Muscle of leg (tissue), 16 donors: ENCODE measurements at places on chromosomes 12 and 14. TPM values are rescaled to one million over a fixed set of nuclear protein-coding genes. Genes with fewer than 3 reads are reported as not detected.
A peak's percentile ranks its signal among the peaks of the same experiment; 100 is the strongest.

HCFC2 gene
- total RNA-seq, result 35.8 TPM

RPL10L gene
- not detected for total RNA-seq

TBC1D30 gene
- total RNA-seq, result 0.98 TPM

KCNA5 gene
- 2.9 TPM for total RNA-seq

GPRC5D gene
- total RNA-seq, result not detected

RFX4 gene
- 0.09 TPM for total RNA-seq

DNA sequence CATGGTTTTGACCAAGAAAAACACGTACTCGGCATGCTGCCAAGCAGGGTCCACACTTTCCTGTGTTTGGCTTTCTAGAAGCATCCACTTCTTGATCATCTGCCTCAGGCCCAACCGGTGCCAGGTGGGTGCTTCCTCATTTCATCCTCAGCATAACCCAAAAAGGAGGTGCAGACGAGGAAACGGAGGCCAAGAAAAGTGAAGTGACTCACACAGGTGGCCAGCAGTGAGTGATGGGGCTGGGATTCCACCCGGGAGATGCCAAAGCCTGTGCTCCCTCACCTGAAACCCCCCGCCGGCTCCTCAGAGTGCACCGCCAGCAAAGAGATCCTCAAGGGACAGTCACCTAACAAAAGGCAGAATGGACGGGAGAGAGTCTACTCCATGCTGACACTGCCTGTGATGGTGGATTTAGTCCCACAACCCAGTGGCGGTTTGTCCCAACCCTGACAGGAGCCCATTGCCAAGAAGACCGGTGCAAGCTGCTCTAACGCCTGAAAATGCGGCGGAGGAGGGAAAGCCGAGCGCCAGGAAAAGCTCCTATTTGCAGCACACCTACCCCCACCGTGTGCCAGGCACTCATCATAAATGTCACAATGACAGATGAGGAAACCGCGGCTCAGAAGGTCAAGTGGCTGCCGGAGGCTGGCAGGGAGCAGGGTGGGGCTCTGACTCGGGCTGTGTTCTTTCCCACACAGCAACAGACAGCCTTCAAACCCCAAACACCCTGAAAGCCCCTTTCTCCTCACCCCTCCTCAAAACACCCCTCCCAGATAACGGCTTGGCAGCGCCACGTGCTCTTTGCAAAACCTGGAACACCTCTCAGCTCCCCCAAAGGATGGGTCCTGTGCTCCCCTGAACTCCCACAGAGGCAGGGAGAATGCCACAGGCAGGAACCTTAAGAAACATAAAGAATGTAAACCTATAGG lies 18.8 kb downstream of the BCL11B start:
- DNase-seq, result no peak

- DNase-seq, result no peak
These were observed 1322.1 kb downstream of the TMEM121 start for GRCh38 chr14:106848330-106849121.

DNA sequence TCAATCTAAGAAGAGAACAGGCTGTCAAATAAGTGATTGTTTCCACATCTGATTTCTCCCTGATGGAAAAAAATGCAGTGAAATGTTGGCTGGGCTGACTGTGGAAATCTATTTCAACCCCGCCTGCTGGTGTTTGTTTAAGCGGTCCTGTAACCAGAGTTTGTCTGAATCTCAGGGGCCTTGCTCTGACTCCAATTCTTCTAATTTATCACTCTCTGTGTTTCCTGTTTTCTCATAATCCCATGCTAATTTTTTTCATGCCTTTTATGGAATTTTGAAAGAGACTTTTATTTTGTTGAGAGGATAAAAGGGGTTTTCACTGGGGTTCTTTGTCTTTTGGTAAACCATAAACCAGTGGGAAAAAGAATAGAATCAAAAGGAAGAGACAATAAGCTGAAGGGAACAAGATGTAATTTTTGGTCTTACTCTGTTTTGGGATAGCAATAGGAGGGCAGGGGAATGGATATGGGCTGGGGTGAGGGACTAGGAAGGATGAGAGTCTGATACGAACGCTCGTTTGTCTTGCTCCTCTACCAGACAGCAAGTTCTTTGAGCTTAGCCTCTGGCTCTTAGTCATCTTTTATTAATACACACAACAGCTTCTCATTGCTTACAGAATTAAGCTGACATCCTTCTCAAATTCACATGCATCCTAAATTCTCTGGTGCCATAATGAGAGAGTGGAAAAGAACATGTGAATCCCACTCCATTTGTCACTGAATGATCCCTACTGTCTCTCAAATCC lies 8.0 kb upstream of the MGP start:
- peak; percentile 94 for DNase-seq

DNA sequence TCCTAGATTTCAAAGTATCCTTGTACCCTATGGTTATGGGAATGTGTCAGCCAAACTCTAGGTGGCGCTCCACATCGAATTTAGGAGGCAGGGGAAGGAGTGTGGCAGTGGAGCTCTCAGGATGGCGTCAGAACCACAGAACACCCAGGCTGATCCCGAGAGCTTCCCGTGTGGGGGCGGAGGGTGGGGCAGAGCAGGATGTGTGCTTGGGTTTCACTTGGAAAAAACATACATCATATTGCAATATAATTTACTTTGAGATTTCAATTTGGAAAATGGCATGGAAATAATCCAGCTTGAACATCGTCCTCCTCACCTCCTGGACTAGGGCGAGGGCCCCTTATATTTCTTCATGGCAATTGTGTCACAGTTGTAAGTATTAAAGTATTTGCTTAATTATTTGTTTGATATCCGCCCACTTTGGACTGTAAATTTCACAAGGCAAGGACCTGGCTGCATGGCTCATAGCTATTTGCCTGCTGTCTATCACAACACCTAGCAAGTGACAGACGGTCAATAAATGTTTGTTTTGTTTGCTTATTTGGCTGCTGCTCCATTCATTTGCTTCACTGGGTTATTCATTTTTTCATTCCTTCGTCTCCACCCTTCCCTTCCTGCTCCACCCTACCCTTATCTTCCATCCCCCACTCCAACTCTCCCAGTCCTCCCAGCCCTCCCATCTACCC lies 221.5 kb upstream of the HMGA2 start:
- peak; percentile 94 for DNase-seq

DNA sequence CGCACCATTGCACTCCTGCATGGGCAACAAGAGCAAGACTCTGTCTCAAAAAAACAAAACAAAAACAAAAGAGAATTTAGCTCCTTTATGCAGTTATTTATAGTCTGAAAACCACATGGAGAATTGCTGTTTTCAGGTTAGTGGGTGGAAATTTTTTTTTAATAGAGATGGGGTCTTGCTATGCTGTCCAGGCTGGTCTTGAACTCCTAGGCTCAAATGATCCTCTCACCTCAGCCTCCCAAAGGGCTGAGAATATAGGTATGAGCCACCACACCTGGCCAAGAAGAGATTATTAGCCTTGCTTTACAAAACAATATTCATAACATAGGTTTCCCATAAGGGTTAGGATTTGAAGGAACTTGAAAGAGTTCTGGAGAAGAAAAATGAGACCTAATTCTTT lies 12.1 kb upstream of the SRP54 start:
- DNase-seq, result no peak

- DNase-seq, result peak; percentile 95
These were observed 2.6 kb downstream of the IFFO1 start for GRCh38 chr12:6553051-6553868.

DNA sequence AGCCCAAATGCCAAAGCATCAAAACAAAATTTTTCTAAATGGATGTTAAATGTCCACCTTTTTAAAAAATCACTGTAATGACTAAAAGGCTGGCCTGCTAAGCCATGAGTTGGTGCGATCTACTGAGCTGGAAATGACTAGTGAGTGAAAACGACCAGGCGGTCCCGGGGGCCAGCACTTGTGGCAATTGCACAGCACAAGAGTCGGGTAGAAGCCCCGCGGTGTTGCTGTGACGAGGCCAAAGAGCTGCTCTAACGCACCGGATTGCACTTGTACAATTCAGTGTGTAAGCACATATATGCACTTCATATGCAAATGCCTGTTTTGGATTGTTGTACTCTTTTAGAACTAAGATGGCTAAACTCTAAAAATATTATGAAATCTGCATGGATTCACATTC lies 64.1 kb upstream of the DYNC1H1 start:
- no peak for DNase-seq

DNA sequence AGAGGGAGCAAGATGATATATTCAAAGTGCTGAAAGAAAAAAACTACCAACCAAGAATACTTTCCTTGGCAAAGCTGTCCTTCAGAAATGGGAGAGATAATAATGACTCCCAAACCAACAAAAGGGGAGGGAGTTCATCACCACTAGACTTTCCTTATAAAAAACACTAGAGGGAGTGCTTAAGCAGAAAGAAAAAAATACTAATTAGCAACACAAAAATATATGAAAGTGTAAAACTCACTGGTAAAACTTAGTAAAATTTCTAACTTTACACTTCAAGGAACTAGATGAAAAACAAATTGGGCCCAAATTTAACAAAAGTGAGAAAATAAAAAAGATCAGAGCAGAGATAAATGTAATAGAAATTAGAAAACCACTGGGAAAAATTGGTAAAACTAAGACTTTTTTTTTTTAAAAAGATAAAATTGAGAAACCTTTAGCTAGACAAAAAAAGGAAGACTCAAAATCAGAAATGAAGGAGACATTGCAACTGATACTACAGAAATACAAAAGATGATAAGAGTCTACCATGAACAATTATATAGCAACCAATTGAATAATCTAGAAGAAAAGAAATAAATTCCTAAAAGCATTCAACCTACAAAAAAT lies 60.4 kb upstream of the FAR2 start:
- no peak for DNase-seq

- DNase-seq, result no peak
These were observed 152.6 kb downstream of the DERA start for GRCh38 chr12:16063726-16064125.

DNA sequence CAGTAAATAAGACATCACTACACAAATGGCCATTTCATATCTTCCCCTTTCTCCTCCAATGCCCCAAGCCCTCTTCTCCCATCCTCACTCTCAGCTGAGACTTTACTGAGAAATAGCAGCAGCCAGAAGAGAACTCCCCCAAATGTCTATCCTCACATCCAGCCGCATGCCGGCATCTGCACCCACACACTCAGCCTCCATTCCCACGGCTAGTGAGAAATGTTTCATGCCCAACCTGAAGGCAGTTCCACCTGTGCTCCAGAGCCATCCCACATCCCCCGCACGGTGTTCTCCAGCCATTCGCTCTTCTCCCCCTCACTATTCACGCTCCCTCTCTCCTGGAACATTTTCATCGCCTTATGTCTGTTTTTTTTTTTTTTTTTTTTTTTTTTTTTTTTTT lies 208.7 kb upstream of the DIO3 start:
- DNase-seq, result no peak

DNA sequence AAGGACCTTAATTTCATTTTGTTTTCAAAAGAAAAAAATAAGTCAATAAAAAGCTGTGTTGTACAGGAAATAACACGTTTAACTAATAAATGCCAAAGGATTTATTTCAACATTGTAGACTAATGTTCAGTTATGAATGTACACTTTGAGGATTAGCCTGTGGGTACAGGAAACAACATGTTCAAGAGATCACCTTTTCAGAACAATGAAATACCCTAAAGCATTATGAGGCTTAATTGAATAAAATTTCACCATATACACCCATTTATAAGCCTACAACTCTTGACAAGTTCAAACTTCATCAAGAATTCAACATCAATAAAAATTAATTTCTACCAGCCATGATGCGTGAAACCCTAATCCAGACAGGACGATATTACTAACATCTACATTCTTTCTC lies 56.6 kb upstream of the SLC6A15 start:
- DNase-seq, result no peak

- no peak for DNase-seq
These were observed 1.0 kb downstream of the ORMDL2 start for GRCh38 chr12:55818886-55819285.

GRCh38 chr14:85273099-85273677 lies 256.8 kb upstream of the FLRT2 start:
- peak; percentile 67 for DNase-seq

DNA sequence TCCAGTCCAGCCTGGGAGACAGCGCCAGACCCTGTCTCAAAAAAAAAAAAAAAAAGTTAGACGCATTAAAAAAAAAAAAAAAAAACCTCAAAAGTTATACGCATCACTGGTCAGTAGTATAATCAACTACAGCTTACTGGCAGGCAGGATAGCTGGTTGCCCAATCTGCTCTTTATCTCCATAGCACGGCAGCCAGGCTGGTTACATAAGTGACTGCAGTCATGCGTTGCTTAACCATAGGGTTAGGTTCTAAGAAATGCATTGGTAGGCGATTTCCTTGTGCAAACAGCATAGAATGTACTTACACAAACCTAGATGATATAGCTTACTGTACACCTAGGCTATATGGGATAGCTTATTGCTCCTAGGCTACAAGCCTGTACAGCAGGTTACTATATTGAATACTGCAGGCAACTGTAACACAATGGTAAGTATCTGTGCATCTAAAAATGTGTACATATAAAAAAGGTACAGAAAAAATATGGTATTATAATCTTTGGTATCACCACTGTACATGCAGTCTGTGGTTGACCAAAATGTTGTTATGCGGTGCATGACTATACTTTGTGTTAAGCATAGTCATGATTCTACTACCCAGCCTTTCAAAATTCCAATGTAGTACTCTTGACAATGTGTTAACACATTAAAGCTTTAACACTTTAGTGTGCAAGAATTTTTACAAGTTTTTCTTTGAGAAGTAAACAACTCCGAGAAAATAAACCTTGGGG lies 8.1 kb downstream of the L2HGDH start:
- no peak for DNase-seq

DNA sequence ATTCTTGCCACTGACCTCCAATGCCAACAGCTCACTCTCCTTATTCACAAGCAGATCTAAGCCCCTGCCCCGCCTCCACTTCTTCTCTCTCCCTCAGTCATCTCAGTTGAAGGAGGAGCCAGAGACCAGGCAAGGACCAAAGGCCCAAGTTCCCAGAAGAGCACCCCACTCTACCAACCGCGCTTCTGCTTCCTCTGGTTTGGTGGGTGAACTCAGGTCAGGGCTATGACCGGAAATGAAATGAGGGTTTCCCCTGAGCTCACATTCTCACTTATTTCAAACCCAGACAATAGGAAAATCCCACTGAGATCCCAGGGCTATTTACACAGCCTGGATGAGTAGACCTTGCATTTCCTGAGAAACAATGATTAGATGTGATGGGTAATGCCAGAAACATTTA lies 9.9 kb downstream of the DPF3 start:
- no peak for DNase-seq

DNA sequence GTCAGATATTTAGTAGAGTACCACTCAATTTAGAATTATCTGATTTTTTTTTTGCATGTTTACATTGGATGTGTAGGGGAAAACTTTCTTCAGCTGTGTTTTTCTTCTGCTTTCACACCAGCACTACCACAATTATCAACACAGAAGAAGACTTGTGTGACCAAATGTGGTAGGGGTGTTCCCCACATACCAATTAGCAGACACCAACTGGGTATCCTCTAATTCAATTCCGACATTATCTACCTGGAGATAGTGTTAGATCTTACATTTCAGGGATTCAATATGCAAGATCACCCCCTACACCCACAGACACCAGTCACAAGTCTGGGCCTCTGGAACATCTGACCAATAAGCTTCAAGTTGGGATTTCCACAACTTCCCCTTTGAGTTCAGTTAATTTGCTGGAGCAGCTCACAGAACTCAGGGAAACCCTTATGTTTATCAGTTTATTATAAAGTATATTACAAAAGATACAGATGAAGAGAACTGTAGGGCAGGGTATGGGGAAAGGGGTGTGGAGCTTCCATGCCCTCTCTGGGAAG lies 4.1 kb upstream of the KLRG1 start:
- DNase-seq, result peak; percentile 2

- no peak for DNase-seq
These were observed 103.0 kb downstream of the C12orf42 start for GRCh38 chr12:103392722-103393121.
